ENCODE measurements at places on chromosomes 6 and 20.

DNA sequence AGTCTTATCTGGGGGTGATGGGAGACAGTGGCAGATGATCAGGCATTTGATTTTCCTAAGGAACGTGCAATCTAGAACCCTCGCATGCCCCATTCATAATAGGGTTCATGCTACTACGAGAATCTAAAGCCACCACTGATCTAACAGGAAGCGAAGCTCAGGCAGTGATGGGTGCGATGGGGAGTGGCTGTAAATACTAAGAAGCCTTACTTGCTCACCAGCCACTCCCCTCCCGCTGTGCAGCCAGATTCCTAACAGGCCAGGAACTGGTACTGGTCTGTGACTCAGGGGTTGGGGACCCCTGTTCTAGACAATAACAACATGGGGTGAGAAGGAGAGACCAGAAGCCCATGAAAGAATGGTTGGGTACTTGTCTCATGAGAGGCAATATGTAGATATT is 4.5 kb downstream of the TREML4 start:
- DNase-seq, result no peak

DNA sequence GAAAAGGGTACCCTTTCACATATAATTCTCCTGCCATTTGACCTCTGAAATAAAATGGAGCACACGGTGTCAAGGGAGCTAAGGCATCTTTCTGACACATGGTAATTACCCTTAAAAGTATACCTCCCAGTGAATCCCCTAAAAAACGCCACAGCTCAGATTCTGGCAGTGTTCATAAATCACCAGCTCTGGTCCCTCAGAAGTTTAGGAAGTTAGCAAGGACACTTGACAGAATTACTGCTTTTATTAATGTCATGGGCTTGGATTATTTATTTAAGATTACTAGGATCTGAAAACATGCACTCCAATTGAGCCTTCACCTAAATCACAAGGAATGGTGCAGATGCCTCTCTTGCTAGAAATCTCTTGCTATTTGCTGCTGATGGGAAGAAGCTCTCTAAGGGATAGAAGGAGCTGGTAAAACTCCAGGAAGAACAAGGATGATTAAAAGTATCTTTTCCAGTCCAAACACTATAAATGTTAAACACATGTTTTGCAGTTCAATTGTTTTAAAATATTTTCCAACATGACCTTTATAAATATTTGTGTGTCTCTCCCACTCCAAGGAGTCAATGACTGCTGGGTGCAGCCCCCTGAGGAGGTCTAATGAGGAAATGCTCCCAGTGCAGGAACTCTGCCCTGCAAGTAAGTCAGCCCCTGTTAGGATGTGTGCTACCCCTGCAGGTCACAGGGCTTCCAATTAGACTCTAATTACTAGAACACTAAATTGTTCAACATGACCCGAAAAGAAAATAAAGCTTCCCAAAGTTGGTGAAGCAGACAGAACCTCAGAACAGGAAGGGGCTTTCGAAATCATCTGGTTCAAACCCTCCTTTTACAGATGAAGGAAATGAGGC is 230.3 kb downstream of the TFAP2A start:
- DNase-seq, result no peak

- DNase-seq, result no peak
These were observed 14.8 kb upstream of the CD164 start for GRCh38 chr6:109397020-109397419.

- no peak for DNase-seq
These were observed 595.5 kb downstream of the COL12A1 start for GRCh38 chr6:74610352-74610751.

GRCh38 chr6:15370733-15371671 is 125.1 kb downstream of the JARID2 start:
- no peak for DNase-seq

- no peak for DNase-seq
These were observed 122.8 kb downstream of the TASP1 start for GRCh38 chr20:13515796-13516558.

DNA sequence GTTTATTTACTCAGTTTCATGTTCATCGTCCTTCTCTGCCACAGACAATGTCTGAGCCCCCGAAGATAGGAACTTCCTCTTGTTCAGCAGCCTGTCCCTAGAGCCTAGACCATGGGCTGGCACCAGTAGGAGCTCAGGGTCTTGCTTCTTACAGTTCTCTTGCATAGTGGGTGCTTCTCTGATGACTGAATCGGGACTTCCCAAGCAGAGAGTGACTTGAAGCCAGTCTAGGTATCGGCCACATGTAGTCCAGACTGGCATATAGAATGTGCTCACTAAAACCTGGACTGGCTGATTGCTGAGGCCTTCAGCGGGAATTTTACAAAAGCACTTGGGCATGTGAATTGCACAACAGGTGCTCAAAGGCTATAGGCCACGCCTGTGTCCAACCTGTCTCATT is 52.0 kb downstream of the PRDM1 start:
- DNase-seq, result no peak

GRCh38 chr6:130913120-130913519 is 85.9 kb downstream of the SMLR1 start:
- DNase-seq, result no peak

DNA sequence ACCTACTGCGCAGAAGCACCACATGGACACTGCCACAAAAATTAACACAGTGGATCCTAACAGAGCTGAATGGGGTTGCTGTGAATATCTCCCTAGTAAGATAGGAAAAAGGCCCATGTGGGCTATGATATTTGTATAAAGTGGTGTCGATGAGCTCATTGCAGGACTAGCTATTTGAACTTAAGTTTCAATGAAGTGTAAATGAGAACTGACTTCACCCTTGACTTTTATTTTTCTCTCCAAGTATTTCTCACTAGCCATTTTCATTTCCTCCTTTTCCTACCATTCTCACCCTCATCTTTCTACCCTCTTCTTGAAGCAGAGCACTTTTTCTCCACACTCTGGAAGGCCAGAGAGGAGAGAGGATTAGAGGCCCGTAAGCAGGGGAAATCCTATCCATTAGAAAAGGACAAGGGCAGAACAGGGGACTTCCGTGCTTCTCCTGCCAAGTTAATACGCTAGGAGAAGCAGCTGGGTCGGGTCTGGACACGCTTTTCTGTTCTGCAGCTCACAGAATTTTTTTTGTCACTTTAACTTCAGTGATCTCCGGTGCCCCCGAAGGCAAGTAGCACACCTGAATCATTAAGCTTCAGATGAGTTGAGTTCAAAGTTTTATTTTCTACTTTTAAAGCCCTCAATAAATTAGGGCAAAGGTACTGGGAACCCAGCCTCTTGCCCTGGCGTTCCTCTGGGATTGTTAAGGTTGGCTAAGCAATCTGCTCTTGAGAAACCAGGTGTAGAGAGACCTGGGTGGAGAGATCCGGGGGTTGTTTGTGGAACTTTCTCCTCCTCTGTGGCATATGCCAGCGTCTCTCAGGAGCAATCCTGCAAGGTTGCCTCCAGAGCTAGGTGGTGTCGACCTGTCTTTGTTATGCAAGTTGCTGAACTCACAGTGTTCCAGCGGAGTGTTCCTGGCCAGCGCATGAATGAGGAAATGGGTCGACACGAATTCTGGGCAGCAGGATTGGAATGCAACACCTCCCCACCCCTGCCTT is 56.2 kb upstream of the ARID1B start:
- no peak for DNase-seq

DNA sequence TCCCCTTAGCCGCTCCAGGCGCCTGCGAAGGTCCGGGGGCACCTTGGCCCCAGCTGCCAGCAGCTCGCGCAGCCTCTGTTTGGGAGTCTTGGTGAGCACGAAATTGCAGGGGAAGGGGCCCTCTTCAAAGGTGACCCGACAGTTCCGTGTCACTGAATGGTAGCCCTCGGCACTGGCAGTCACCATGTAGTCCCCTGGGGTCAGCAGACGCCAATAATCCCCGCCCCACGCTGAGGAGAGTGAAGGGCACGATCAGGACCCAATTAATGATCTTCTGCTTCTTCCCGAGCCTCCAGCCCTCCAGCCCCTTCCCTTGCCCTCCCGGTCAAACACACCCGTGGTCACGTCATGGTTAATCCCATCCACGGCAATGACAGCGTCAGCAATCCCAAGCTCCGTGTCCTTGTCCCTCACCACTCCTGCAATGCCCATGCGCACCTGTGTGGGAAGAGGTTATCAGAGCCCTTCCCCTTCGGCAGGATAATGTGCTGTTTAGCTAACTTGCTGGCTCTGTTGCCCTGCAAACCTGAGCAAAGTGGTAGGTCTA is 6.2 kb downstream of the CPXM1 start:
- no peak for DNase-seq

GRCh38 chr6:3899061-3899460 is 49.9 kb downstream of the FAM50B start:
- DNase-seq, result no peak

DNA sequence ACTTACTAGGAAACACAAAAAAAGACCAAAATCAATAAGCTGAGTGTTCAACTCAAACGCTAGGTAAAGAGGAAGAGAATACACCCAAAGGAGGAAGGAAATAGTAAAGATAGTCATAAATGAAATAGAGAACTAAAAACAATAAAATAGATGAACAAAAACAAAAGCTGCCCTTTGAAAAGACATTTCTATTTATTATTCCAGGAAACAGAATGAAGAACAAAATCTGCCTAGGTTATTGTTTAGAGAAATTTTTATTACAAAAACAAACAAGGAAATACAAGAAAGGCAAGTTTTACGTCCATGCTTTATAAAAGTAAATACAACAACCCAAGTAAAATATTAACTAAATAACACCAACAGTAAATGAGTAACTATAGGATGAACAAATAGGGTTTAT is 20.1 kb downstream of the HLA-DMB start:
- DNase-seq, result no peak

- no peak for DNase-seq
These were observed 29.5 kb upstream of the ELOVL5 start for GRCh38 chr6:53378208-53378607.

DNA sequence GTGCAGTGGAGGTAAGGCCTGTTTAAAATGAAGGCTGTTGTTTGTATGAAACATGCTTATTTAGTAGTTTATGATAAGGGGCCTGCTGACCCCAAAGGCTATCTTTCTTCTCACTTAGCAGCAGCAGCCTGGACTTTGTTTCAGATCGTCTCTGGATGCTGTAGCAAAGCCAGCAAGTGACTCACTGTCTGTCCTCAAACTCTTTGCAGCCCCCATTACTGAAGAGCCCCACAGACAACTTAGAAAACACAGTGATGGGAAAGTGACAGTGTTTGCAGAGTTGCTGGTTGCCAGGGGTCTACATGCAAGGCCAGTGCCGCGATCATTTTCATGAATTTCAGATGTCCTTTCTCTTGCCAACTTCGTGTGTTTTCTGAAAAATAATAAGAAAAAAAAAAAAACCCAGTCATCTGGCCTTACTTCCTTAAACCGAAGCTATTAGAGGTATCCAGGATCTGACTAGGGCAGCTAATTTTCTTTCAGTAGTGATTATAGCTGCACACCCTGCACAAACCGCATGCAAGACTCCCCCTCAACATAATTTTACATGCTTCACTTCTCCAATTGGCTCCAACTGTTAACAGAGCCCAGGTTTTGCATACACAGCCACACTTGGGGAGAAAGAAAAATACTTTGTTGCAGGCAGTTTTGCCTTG is 11.6 kb upstream of the F13A1 start:
- DNase-seq, result no peak

- no peak for DNase-seq
These were observed 49.2 kb upstream of the MRAP2 start for GRCh38 chr6:83984411-83984810.

- no peak for DNase-seq
These were observed 75.4 kb downstream of the FILIP1 start for GRCh38 chr6:75418233-75418632.

- no peak for DNase-seq
These were observed 18.0 kb downstream of the CDYL start for GRCh38 chr6:4794140-4794707.

DNA sequence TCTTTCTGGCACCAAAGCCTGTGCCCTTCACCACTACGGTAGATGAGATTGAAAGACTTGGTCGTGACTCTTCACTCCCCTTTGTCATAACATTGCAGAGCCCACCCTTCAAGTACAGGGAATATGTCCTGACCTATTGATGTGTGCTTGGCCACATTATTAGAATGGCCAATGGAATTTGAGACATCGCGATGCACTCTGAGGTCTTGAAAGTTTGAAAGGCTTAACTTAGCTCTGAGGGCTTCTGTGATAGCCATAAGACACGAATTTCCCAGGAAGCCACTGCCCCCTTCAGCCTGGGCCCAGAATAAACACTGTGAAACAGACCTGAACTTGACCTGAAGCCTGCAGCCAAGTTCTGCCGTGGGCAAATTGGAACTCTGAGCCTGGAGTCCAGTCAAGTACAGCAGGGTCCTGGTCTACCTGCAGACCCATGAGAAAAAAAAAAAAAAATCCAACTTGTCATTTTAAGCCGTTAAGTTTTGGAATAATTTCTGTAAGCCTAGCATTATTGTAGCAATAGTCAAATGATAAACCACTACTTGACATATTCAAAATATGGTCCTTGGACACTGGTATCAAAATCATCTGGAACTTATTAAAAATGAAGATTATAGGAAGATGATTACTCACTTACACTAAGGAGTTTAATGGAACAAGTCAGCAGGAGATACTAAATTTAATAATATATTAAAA is 36.9 kb upstream of the TRAF3IP2 start:
- no peak for DNase-seq

DNA sequence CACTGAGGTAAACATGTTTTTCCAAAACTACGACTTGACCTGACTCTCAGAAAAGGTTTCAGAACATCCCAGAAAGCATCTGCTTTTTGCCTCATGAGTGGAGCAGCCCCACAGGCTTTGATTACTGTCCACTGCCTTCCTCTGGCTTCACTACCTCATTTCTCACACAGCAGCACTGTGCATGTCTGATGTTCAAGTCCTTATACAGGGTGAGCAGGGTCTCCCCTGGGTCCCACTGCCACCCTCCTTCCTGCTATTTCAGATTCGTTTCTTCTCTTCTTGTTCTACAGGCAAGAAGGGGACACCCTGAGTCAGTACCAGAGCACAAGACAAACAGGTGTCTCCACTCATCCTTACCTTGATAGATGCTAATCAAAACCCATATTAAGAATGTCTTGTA is 64.7 kb upstream of the NFATC2 start:
- no peak for DNase-seq

- no peak for DNase-seq
These were observed 101.8 kb upstream of the NHSL1 start for GRCh38 chr6:138601128-138601527.

DNA sequence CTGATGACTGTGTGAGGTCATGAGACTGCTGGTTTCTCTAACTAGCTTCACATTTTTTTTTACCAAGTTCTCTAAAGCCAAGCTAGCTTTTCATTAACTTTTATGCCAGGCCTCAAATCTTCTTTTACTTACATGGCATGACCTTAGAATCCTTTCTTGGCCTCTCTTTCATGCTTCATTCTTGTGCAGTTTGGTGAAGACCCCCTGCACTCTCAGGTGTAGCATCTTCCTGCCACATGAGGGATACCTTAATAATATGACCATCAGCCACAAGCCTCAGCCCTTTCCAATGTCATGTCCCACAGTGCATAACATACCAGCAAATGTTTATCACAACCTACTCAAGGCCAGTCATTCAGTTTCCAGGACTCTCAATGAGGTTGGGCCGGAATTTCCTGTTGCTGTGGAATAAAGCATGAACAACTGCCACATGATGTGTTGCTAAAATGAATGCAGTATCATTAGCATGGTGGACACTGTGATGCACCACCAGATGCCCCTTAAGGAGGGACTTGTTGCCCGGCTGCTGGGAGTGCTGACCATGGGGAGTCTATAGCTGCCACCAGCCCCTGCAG is 72.2 kb downstream of the RIN2 start:
- no peak for DNase-seq

All from stimulated activated CD8-positive, alpha-beta memory T cell treated with anti-CD3 and anti-CD28 coated beads, Interleukin-7, amount 100 ng/mL, for 1 hour (primary cell).